DMS53 (cell line): ENCODE measurements at places on chromosomes 1 and 21.

DNA sequence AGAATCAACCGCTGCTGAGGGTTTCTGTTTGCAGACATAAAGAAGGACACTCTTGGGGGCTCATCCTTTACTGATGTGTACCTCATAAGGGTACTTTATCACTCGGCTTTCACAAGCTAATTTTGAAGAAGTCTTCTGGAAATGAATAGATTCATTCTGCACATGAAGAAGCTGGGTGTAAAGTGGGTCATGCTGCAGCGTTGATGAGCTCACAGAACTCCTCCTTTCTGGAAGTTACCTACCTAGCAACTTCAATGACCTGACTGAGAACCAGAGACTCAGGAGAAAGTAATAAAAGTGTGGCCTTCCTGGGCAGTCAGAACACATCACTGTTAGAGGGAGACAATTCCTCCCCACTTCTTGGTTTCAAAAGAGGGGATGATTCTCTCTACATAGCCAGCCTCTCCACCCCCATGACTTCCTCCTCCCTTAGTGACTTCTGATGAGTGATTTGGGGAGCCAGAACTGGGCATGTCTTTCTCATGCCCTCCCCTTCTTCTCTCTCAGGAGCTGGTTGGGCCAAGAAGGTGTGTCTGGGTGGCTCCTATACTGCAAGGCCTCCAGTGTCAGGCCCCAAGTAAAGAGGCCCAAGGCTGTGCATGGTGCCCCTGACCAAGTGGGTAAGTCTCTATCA, 27.0 kb downstream of the PCNX2 start:
- DNase-seq = no peak

GRCh38 chr1:154902938-154903566, 33.0 kb upstream of the KCNN3 start:
- no peak for DNase-seq

- DNase-seq = peak; percentile 58
These were observed 618 bp upstream of the SERTAD4 start for GRCh38 chr1:210231846-210232510.

DNA sequence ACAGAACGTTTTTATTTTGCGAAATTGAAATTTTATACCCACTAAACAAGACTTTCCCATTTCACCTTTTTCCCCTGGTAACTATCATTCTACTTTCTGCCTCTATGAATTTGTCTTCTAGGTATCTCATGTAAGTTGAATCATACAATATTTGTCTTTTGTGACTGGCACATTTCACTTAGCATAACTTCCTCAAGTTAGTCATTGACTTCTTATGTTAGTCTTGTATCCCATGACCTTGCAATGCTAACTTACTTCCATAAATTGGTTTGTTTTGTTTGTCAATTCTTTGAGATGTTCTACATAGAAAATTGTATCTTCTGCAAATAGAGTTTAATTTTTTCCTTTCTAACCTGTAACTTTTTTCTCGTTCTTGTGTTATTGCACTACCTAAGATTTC, 26.9 kb downstream of the SH3BP5L start:
- no peak for DNase-seq

GRCh38 chr1:941588-942383, 17.3 kb downstream of the NOC2L start:
- peak; percentile 87 for DNase-seq

- no peak for DNase-seq
These were observed 43.0 kb downstream of the ACOT7 start for GRCh38 chr1:6350416-6351088.

GRCh38 chr1:7366955-7367665, 404.0 kb upstream of the VAMP3 start:
- DNase-seq = peak; percentile 69

GRCh38 chr1:8847990-8848389, 30.5 kb downstream of the ENO1 start:
- peak; percentile 87 for DNase-seq

GRCh38 chr1:115479055-115479482, 141.0 kb upstream of the NGF start:
- peak; percentile 91 for DNase-seq

- DNase-seq = no peak
These were observed 25.1 kb downstream of the PLEKHM2 start for GRCh38 chr1:15709226-15709625.

DNA sequence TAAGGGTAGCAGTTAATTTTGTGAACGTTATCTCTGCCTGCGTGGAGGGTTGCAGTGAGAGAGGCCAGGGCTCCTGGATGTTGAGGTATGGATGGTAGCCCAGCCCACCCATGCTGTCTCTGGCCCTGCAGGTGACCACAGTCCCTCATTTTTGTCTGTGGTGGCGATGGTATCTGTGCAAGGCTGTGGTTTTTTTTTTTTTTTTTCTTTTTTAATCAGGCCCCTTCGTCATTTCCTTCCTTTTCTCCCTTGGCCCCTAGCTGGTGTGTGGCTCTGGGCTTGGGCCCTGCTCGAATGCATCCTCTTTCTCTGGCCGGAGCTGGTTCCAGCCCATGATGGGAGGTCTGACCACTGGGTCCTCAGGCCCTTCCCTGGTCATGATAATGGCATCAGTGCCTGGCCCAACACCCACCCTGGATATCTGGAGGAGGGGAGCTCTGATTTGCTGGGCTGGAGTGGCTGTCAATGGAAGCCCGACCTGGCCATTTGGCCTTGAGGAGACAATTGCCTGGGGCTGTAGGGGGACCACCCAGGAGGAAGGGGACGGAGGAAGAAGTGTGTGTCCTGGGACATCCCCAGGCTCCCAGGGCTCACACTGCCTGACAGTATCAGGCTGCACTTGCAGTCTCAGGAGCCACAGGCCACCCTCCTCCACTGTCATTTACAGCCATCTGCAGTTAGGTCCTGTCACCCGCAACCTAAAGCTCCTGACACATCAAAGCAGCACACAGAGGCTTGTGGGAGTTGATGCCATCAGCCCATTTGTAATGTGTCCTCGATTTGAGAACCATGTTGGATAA, 8.1 kb upstream of the RNF187 start:
- no peak for DNase-seq

DNA sequence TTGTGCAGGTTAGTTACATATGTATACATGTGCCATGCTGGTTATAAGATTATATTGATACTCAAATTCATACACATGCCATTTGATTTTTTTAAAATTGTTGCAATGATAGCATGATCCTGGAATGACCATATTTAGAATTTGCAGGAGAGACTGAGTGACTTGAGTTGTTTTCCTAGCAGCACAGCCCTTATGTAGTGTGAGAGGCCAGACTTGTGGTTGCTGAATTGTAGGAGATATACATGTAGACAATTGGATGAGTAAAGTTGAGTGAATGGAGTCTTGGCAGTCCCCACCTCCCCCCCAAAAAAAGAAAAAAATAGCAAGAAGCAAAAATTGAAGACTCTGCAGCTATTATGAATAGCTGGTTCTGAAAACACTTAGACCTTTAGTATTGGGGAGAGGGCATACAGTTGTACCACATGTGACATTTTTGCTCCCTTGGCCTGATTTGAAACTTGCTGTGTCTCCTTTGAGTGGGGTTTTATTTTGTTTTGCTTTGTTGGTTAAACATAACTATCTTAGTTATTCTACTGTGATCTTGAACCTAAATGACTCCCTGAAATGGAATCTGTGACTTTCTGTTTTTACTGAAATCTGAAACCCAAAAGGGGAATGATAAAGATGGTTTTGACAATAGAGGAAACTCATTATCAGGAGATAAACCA, 280.3 kb downstream of the HMCN1 start:
- no peak for DNase-seq

DNA sequence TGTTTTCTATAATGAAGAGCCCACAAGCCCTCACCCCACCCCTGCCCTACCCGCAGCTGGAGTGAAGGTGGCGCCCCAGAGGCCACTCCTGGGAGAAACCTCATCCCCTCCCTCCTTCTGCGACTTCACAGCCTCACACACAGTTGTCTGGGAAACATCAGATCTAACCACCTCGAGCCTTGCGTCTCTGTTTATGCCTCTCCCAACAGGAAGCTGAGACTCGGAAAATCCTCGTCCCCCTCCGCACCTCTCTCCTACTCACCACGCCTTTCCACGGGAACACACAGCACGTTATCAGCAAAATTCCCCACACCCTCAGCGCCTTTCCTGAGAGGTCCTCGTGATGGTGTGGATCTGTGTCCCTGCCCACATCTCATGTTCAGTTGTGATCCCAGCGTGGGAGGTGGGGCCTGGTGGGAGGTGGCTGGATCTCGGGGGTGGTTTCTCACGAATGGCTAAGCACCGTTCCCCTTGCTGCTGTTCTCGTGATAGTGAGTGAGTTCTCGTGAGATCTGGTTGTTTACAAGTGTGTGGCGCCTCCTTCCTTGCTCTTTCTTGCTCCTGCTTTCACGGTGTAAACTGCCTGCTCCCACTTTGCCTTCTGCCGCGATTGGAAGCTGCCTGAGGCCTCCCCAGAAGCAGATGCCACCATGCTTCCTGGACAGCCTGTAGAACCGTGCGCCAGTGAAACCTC, 190.6 kb downstream of the KIF26B start:
- DNase-seq = peak; percentile 79

DNA sequence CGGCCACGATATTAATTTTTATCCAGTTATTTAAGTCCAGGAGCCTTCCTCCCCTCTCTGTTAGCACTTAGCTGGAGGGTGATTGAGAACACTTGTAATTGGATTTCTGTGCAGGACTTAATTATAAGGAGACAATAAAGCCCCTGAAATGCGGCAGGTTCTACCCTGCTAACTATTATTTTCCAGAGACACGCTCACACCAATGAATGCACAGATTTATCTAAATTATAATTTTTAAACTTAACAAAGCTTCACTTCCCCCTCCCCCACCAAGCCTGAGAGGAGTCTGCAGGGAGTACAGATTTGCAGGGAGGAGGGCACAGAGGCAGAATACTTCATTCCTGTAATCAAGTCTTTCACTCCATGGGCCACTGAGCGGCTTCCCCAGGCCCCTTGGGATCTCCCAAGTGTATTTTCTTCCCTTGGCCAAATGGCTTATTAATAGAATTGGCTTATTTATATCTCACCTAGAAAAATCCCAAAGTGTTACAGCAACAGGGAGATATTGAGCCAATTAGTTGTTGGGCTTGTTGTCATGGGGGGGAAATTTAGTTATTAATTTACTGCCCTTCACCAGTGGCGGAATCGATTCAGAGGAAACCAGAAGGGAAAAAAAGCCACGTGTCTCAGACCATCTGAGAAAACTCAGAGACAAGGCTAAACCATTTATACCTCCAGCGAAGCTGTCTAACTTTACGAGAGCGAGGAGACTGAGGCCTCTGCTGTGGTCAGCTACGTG, 99.0 kb upstream of the CD34 start:
- DNase-seq = no peak

- no peak for DNase-seq
These were observed 23.1 kb downstream of the IER5 start for GRCh38 chr1:181111559-181111958.

DNA sequence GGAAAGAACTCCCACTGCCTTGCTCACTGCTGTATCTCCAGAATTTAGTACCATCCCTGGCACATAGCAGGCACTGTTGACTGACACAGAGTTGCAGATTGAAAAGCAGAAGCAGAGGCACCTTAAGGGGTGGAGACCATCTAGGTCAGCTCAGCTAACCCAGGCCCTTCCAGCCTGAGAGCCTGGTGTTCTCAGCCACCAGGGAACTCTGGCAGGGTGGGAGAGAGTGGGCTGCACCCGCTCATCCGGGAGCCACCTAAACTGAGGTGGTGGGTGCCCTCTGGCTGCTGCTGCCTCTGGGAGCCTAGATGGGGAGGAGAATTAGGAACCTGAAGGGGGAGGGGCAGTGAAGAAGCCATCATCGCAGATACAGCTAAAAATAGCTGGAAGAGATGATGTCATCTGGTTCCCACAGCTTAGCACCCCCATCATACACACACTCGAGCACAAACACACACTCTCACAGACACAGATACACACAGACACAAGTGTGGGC, 1.5 kb upstream of the TSPAN1 start:
- DNase-seq = peak; percentile 75

- peak; percentile 43 for DNase-seq
These were observed 7.1 kb upstream of the CLDN19 start for GRCh38 chr1:42747125-42747524.

DNA sequence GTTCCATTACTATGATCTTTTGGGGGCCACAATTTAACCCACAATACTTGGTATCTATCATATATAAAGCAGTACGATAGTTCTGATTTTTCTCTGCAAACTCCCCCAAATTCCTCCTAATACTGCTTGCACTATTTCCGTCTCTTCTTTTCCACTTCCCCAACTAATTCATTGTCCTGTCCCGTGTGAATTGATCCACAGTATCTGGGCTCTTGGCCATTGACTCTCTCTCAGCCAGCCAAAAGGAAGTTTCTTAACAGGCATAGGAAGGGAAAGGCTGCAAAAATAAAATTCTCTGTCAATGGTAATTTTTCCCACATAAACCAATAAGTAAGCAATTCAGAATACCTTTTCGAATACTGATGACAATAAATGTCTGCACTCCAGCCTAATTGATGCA, 91.7 kb upstream of the DSCAM start:
- no peak for DNase-seq

- DNase-seq = peak; percentile 28
These were observed 1.8 kb downstream of the CD101 start for GRCh38 chr1:117003223-117003875.

DNA sequence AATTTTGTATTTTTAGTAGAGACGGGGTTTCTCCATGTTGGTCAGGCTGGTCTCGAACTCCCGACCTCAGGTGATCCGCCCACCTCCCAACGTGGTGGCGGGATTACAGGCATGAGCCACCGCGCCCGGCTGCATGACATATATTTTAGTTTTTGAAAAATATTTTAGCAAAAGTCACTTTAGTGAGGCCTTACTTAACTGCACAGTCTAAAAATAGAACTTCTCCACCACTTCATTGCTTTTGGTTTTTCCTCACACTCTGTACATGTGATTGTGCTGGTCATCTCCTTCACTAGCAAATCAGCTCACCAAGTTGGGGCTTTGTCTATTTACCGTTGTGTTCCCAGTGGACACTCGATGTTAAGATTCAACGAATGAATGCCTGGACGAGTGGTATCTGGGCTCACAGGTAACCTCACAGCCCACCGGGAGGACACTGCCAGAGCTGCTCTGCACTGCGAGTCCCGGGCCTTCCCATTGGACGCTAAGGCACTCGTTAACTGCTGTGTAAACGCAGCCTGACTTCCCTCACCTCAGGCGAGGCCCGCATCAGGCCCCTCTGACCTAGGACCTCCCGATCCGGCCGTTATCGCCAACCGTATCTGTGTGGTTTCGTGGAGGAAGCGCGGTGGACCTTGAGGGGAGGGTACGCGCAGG, 14.0 kb upstream of the ZNF692 start:
- peak; percentile 94 for DNase-seq

DNA sequence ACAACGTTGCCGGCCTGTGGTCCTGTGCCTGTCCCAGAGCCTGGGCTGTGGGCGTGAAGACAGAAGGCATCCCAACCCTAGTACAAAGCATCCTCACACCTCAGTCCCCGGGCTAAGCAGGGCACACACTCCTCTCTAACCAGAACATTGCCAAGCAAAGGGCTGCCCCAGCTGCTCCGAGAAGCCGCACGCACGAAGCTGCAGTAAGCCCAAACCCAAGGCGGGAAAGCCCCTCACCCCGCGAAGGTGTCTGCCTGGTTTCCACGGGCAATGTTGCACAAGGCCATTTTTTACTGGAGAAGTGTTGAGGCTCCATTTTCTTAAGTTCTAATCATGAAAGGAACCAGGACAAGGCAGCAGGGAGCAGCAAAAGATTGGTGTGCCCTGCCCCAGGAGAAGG, 519.0 kb downstream of the NPHP4 start:
- no peak for DNase-seq
